ENCODE measurements at places on chromosomes 6 and 20.

DNA sequence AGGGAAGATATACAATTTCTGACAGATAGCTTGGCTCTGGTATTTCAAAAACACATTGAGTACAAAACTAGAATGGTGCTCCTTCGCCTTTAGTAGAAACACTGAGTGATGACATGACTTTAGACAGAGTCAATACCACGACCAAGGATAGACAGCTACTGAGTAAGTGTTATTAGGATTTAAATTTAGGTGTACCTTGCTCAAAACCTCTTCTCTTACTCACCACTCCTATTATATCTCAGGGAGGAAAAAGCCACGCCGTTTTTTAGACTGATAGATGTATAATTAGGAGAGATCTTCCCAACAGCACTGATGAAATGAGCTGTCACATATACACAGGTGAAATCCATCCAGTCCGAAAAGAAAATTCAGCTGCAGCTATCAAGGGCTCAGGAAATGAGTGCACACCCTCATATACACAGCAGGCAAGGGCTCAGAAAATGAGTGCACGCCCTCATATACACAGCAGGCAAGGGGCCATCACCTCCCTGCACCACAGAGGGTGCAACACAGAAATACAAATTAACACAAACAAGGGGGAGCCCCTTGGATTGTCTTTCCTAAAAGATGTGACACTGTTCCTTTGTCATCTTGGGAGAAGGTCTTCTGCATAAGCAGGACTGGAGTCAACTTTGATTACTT is 53.7 kb downstream of the LYRM4 start:
- no peaks in the 10 kb centered on the region for H3K36me3 ChIP-seq
- no peak overlapping the region for H3K4me3 ChIP-seq
- peaks cover 12% of the 10 kb centered on the region for H3K4me1 ChIP-seq
- H3K27me3 ChIP-seq = no peaks in the 10 kb centered on the region
- H3K27ac ChIP-seq = no peak overlapping the region

GRCh38 chr20:5674176-5674660 is 76.0 kb upstream of the SHLD1 start:
- H3K27me3 ChIP-seq = peaks cover under 1% of the 10 kb centered on the region
- no peak overlapping the region for H3K27ac ChIP-seq
- DNase-seq = peak; percentile 36
- H3K36me3 ChIP-seq = no peaks in the 10 kb centered on the region

DNA sequence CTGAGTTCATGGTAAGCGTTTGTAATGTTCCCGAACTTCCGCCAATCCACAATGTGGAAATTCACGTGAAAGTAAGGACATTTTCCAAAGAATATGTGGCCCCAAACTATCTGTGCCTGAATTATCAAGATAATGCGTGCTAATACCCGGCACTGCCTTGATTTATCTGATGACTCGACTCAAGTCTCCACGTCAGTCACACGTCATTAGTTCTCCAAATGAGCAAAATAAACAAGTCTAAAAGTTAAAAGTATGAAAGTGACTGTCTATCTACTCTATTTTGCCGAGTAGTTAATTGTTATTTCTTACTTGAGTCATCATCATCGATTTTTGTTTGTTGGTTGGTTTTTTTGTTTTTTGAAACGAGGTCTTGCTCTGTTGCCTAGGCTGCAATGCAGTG is 21.7 kb upstream of the FOXC1 start:
- no peaks in the 10 kb centered on the region for H3K4me1 ChIP-seq
- no peak for DNase-seq
- no peaks in the 10 kb centered on the region for H3K36me3 ChIP-seq
- no peak overlapping the region for H3K27ac ChIP-seq

DNA sequence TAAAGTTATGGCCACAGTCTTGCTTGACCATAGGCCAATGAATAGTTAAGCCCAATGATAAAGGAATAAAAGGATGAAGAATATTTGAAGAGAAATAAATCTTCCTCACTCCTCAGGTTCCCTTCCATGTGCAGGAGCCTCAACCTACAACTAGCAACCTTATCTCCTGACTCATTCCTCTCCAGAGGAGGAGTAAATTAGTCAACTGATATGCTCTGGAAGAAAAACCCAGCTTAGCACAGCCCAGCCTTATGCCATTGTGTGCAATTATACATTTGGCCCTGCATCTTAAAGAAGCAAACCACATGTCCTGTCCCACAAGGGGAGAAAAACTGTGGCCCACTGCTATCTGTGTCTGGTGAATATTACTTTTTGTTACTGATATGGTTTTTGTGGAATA is 82.1 kb downstream of the PHIP start:
- H3K27me3 ChIP-seq = no peaks in the 10 kb centered on the region
- peak; percentile 61 for DNase-seq
- no peak overlapping the region for H3K4me3 ChIP-seq
- H3K4me1 ChIP-seq = no peaks in the 10 kb centered on the region

- DNase-seq = peak; percentile 24
Observed at GRCh38 chr6:143536461-143536865, 24.9 kb upstream of the FUCA2 start.

DNA sequence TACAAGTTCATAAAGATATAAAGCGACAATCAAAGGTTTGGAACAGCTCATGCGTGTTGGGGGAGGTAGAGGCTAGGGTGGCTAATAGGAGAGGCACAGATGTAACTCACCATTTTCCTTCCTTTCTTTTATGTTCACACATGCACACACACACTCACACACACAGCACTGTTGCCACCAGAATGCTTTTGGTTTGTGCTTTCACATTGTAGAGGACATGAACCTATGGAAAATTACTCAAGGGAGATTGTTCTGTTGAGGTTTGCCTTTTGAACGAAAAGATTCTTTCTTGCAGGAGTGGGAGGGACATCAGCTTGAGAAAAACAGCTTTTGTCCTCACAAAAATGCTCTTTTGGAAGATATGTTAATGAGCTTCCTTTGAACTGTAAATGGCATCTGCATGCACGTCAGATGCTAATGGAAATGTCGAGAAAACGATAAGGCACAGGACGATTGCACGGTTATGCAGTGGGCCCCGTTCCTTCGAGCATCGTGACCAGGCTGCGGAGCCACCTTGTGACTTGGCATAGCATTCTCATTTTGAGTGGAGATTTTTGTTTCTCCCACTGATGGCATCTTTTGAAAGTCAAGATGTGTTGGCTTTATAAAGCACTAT is 724.1 kb downstream of the KIF16B start:
- no peak for DNase-seq
- H3K27me3 ChIP-seq = no peaks in the 10 kb centered on the region
- H3K4me1 ChIP-seq = no peaks in the 10 kb centered on the region
- no peak overlapping the region for H3K27ac ChIP-seq

DNA sequence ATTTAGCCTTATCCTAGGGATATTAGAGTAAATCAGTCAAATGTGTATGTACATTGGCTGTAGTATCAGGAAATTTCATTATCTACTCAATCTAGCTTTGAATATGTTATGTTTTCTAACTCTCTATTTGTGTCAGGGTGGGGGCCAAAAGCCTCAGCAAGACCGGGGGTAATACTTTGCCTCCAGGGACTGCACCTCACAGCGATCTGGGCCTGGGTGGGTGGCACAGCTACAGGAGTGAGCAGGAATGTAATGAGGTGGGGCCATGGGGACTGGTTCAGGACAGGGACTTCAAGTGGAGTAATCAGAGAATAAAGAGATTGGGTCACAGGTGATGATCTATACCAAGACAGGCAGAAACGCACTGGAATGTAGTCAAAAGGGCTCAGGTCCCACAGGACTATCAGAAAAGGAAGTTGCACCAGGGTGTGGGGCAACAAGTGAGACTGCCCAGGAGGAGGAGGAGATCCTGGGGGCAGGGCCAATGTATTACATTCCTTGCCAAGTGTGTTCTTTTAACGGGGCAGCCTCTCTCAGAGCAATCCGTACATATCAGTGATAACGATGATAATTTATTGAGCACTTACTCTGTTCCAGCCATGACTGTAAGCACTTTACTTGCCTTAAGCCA is 54.0 kb downstream of the PIGU start:
- no peak overlapping the region for H3K4me3 ChIP-seq
- no peaks in the 10 kb centered on the region for H3K27me3 ChIP-seq
- no peaks in the 10 kb centered on the region for H3K36me3 ChIP-seq

DNA sequence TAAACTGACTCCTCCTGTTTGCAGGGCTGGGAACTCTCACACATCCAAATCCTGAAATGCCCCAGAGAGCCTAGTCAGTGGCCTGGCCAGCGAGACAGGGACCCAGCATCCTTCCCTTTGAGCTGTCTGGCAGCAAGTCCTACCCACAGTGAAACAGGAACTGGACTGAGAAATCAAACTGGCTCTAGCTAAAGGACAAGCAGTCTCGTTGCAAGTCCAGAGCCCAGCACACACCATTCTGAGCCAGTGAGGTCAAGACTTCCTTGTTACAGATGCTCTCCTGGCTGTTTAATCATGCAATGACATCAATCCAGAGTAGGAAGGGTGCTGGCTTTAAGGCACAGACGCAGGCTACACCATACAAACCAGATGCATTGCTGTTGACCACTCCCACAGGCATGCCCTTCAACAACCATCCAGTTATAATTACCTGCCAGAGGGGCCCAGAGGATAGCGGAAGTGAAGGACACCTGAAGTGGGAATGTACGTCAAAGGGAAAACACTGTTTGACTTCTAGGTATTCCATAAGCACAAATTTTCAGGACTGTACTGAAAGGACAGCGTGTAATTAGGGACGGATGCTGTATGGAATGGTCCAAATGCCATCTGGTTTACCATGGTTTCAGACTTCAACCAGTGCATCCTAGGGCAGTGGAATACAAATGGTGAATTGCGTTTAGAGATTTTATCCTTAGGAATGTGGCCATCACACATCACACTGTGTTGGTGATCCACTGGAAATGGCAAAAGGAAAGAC is 114.4 kb downstream of the SLC23A2 start:
- no peaks in the 10 kb centered on the region for H3K4me1 ChIP-seq
- DNase-seq = no peak
- H3K4me3 ChIP-seq = no peak overlapping the region
- H3K27me3 ChIP-seq = no peaks in the 10 kb centered on the region

DNA sequence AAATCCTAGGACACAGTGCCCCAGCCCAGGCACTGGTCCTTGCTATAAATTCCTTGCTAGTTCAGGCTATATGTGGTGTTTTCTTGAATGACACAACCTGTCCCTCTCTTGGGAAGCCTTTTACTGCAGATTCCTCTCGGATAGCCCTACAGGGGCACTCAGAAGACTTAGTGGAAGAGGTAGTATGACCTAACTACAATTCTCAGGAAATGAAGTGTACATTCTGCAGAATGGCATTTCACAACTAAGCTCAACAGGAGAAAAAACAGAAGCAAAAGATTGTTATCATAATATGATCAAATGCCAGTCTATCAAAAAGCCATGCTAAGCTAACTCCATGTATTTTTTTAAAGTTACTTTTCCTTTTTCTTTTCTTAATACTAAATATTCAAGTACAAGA is 66.3 kb upstream of the FBXL4 start:
- no peak for DNase-seq
- H3K27me3 ChIP-seq = no peaks in the 10 kb centered on the region
- peak overlapping the region; percentile 67 for H3K27ac ChIP-seq
- H3K4me3 ChIP-seq = no peak overlapping the region
- H3K36me3 ChIP-seq = no peaks in the 10 kb centered on the region
- H3K4me1 ChIP-seq = peaks cover 26% of the 10 kb centered on the region

- no peak overlapping the region for H3K4me3 ChIP-seq
- no peaks in the 10 kb centered on the region for H3K4me1 ChIP-seq
- no peak overlapping the region for H3K27ac ChIP-seq
Observed at GRCh38 chr6:38789256-38789655, 74.1 kb downstream of the DNAH8 start.

GRCh38 chr6:54097753-54098152 is 13.5 kb upstream of the MLIP start:
- no peaks in the 10 kb centered on the region for H3K4me1 ChIP-seq
- no peak overlapping the region for H3K27ac ChIP-seq
- no peak overlapping the region for H3K4me3 ChIP-seq
- no peaks in the 10 kb centered on the region for H3K36me3 ChIP-seq
- DNase-seq = no peak

- H3K4me3 ChIP-seq = no peak overlapping the region
- no peak for DNase-seq
- H3K36me3 ChIP-seq = no peaks in the 10 kb centered on the region
Observed at GRCh38 chr20:59385480-59385879, 85.1 kb downstream of the EDN3 start.

DNA sequence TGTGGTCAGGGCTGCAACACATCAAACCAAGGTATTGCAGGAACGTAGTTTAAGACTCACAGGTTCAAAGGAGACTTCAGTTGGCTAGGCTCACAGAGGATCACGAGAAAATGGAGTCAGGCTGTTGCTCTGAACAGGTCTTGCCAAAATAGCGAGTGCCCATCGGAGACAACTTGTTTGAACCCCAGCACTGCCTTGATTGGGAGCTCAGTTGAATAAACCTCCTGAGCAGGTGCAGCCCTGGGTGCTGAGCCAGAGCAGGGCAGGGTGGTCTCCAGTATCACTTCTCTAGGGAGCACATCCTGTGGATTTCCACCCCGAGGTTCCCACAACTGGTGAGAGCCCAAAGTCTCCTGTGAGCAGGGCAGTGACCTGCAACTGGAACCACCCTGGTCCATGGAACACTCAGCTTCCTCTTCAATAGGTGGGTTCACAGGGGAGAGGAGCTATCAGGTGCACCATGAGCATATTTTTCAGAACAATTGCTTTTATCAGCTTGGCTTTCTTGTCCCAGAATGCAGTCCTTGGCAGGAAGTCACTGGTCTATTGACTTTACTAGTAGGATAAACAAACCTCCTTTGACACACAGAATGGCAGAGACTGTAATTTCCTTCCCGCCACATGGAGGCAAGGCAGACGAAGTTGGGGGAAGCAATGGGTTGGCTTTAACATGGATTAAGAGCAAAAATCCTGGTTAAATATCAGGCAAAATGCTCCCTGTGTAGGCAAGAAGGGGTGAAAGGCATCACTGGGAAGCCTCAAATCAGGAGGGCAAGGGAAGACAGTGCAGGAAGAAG is 267.7 kb upstream of the FOXQ1 start:
- peaks cover 7% of the 10 kb centered on the region for H3K27me3 ChIP-seq
- no peak overlapping the region for H3K4me3 ChIP-seq
- H3K4me1 ChIP-seq = no peaks in the 10 kb centered on the region

- no peak for DNase-seq
- no peaks in the 10 kb centered on the region for H3K4me1 ChIP-seq
- no peaks in the 10 kb centered on the region for H3K36me3 ChIP-seq
Observed at GRCh38 chr6:46555129-46555528, 63.9 kb upstream of the RCAN2 start.

GRCh38 chr20:5810800-5811422 is 60.7 kb downstream of the SHLD1 start:
- H3K36me3 ChIP-seq = no peaks in the 10 kb centered on the region
- no peak overlapping the region for H3K4me3 ChIP-seq
- H3K27ac ChIP-seq = no peak overlapping the region
- no peak for DNase-seq
- H3K4me1 ChIP-seq = no peaks in the 10 kb centered on the region
- no peaks in the 10 kb centered on the region for H3K27me3 ChIP-seq
